GM20000 (cell line): ENCODE measurements at places on chromosomes 7 and 10.

DNA sequence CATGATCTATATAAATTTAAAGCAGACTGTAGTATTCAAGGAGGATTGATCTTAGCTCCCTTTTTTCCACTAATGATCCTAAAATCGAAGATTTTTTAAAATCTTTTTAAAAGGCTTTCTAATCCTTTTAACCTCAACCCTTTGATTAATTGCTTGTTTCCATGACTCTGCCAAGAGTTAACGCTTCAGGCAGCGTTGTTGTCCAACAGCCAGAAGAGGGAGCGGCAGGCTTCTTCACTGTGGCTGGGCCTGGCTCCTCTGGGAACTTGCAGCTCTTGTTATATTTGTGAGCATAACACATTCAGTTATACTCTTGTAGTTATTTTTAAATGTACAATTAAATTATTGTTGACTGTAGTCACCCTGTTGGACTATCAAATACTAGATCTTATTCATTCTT lies 26.3 kb downstream of the CRCP start:
- DNase-seq = no peak

- no peak for DNase-seq
Observed at GRCh38 chr7:85014936-85015660, 171.8 kb downstream of the SEMA3D start.

GRCh38 chr7:48628793-48629349 lies 295.5 kb upstream of the CDC14C start:
- no peak for DNase-seq

DNA sequence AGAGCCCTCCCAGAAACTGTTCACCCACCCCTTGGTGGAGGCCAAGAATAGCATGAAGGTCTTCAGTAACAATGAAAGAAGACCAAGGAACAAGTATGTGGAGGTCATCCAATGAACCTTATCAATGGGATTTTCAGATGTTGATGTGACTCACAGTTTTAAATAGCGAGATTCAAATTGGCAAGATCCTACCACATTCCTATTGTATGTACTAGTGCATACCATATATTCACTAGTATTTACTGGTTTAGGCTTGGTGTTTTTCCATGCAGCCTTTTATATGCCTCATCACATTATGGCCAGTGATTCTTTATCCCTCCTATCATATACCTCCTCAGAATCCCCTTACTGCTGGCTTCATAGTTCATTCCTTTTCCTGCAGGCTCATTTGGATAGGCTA lies 54.4 kb downstream of the ITGB8 start:
- no peak for DNase-seq

GRCh38 chr7:106768324-106768751 lies 96.7 kb upstream of the PIK3CG start:
- peak; percentile 22 for DNase-seq

- DNase-seq = peak; percentile 28
Observed at GRCh38 chr10:25017154-25017590, 760 bp downstream of the THNSL1 start.

GRCh38 chr10:133000648-133001047 lies 58.3 kb upstream of the CFAP46 start:
- DNase-seq = no peak

- no peak for DNase-seq
Observed at GRCh38 chr7:127888411-127888810, 142.8 kb downstream of the LRRC4 start.

DNA sequence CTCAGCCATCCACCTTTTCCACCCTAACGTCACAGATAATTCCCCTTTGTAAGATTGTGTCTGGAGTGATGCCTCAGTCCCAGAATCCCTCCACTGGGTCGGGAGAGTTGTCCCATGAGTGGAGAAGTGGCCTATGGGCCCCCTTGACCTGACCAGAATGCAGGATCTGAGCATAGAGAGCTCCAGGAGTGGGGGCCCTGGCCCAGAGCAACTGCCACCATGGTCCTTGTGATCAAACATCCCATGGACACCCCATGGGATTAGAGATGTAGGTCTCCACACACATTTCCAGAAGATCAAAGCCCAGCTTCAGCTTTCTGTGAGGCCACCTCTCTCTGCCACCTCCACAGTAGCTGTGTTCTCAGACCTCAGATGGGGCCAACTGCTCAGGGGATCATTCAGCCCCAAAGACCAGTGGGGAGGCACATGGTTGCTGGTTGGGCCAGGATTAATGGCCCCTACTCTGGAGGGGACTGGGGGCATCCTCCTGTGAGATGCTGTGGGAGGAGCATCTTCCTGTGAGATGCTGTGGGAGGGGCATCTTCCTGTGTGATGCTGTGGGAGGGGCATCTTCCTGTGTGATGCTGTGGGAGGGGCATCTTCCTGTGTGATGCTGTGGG lies 28.5 kb upstream of the DPYSL4 start:
- DNase-seq = peak; percentile 66

- peak; percentile 38 for DNase-seq
Observed at GRCh38 chr10:132452216-132452650, 55.2 kb downstream of the PWWP2B start.
